ENCODE measurements at places on chromosomes 4 and X.

GRCh38 chrX:40171513-40172400 lies 74.0 kb upstream of the BCOR start:
- DNase-seq: no peak

DNA sequence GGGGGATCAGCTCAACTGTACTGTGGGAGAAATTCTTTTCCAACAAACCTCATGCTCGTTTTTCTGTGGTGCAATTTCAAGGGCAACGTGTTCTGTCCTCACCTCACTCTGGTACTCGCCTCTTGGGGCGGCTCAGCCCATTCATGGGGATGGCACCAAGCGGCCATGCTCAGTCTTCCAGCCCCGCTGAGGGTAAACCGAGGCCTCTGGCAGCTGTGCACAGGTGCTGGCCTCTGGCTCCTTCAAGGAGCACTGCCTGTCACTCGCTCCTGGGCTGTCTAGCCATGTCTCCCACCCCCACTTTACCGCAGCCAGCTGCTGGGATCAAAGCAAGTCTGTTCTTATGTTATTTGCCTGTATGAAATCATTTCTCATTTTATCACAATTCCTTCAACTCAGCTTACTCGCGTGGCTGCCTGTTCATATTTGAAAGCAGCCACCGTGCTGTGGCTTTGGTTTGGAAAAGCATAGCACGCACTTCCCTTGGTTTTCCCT lies 70.2 kb downstream of the MTMR1 start:
- DNase-seq: no peak

DNA sequence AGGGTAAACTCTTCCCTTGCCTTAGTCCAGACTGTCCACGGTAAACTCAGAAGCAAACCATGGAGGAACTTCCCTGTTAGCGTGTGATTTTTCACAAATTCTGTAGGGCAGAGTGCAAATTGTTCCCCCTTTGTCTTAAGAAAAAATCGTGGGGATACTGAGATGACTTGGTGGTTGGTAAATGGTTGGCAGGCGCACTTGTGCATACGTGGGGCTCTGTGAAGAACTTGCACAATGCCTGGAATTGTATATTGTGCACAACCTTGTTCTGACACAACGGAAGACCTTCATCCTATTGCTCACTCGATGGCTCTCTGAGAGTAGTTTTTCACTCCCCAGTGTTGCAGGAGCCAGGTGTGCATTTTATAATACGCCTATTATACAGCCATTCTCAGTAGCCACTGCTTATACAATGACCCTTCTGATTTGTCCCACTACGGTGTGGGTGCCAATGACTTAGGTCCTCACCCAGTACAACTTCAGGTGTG lies 150.0 kb downstream of the SPRY1 start:
- DNase-seq: peak; percentile 91

- DNase-seq: peak; percentile 40
Observed at GRCh38 chrX:40266490-40267333, 169.0 kb upstream of the BCOR start.

GRCh38 chr4:169245061-169245460 lies 25.7 kb downstream of the SH3RF1 start:
- no peak for DNase-seq

- DNase-seq: no peak
Observed at GRCh38 chr4:168264903-168265302, 53.6 kb downstream of the DDX60 start.

GRCh38 chr4:183241721-183242151 lies 78.3 kb downstream of the CLDN22 start:
- DNase-seq: no peak

DNA sequence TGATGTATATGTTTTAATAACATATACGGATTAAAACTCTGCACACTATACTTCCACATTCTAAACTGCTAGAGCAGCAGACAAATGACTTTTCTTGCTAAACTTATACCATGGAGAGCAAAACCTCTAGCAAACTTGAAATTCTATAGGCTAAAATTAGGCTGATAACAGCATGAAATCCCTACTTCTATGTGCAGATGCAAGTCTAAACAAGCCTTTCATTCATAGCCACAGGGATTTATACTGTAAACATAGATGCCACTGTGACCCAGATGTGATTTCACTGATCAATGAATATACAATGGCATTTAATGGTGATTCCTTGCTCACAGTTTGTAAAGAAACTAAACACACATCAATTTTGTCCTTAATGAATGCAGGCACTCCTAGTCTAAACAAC lies 151.0 kb downstream of the ANTXR2 start:
- no peak for DNase-seq

Data from HT-29 (cell line).